ENCODE measurements at places on chromosomes 1 and 21.
A peak's percentile ranks its signal among the peaks of the same experiment; 100 is the strongest.

DNA sequence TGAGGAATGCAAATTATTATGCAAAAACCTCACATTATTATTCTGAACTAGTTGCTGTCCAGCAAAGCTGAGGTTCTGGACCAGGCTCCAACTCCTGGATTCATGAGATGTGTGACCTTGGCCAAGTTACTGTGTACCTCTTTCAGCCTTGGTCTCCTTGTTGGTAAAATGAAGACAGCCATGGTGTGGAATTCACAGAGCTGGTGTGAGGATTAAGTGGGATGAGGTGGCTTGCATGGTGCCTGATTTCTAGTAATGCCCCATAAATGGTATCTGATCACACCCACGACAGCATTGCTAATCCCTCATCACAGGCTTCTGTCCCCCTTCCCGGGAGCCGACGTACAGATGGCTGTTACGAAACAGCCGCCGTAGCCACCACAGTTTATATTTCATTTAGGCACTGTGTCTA lies 59.6 kb downstream of the PGBD5 start:
- DNase-seq = no peak
- H3K36me3 ChIP-seq = no peaks in the 10 kb centered on the region
- no peaks in the 10 kb centered on the region for H3K4me1 ChIP-seq

DNA sequence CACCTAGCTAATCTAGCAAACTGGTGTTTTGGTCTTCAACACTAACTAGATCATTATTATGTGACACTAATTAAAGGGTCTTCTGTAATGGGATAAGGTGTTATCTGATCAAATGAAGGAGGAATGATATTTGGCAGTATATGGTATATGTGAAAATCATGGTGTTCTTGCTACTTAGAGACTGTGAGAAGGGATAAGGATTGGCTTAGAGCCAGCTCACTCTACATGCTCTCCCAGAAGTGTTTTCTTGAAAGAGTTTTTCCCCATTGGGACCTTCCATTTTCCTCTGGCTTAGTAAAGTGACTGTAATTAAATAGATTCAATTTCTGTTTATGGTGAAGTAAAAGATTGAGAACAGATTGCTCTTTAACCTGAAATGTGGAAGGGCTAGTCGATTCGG lies 71.2 kb upstream of the RGL1 start:
- no peak for DNase-seq
- H3K36me3 ChIP-seq = no peaks in the 10 kb centered on the region
- H3K27ac ChIP-seq = no peak overlapping the region
- H3K27me3 ChIP-seq = no peaks in the 10 kb centered on the region

DNA sequence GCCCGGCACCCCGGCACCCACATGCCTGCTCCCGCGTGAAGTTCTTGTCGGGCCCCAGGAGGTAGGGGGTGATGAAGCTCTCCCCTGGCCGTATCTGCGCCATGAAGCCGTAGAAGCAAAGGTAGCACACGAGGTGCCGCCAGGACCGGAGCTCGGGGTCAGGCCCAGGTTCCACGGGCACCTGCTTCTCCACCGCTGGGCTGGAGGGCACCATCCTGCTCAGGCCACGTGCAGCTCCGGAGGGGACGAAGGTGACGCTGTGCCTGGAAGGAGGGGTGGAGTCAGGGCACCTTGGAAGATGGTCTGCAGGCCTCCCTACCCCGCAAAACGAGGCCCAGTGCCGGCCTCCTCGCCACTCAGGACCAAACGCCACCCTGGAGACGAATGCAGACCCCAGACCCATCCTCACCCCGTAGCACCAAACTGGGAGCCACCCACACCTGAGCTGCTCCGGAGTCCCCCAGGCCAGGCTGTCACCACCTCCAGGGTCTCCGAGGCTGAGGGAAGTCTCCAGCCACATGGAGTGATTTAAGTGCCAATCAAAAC lies 4.4 kb downstream of the SLC19A1 start:
- DNase-seq = no peak
- H3K36me3 ChIP-seq = no peaks in the 10 kb centered on the region
- H3K27me3 ChIP-seq = no peaks in the 10 kb centered on the region
- no peak overlapping the region for H3K4me3 ChIP-seq
- no peak overlapping the region for H3K27ac ChIP-seq

- H3K4me3 ChIP-seq = no peak overlapping the region
- DNase-seq = no peak
- H3K27me3 ChIP-seq = no peaks in the 10 kb centered on the region
- H3K27ac ChIP-seq = no peak overlapping the region
- peaks cover 29% of the 10 kb centered on the region for H3K4me1 ChIP-seq
Measured at GRCh38 chr1:61227857-61228550, 145.6 kb downstream of the NFIA start.

- H3K27ac ChIP-seq = peak overlapping the region; percentile 79
- no peaks in the 10 kb centered on the region for H3K36me3 ChIP-seq
- no peak overlapping the region for H3K4me3 ChIP-seq
- no peaks in the 10 kb centered on the region for H3K27me3 ChIP-seq
Measured at GRCh38 chr1:3125546-3126368, 56.8 kb downstream of the PRDM16 start.

- H3K36me3 ChIP-seq = no peaks in the 10 kb centered on the region
- H3K27me3 ChIP-seq = no peaks in the 10 kb centered on the region
- no peak overlapping the region for H3K4me3 ChIP-seq
- H3K27ac ChIP-seq = no peak overlapping the region
Measured at GRCh38 chr21:45039317-45040156, 34.8 kb upstream of the ADARB1 start.

GRCh38 chr1:80085067-80085466 lies 1078.5 kb upstream of the ADGRL4 start:
- no peaks in the 10 kb centered on the region for H3K36me3 ChIP-seq
- no peaks in the 10 kb centered on the region for H3K4me1 ChIP-seq
- no peak overlapping the region for H3K4me3 ChIP-seq
- H3K27me3 ChIP-seq = no peaks in the 10 kb centered on the region
- H3K27ac ChIP-seq = no peak overlapping the region

Measured in heart right ventricle (tissue), 16 donors.